ENCODE measurements at places on chromosomes 12 and 14.
A peak's percentile ranks its signal among the peaks of the same experiment; 100 is the strongest.

DNA sequence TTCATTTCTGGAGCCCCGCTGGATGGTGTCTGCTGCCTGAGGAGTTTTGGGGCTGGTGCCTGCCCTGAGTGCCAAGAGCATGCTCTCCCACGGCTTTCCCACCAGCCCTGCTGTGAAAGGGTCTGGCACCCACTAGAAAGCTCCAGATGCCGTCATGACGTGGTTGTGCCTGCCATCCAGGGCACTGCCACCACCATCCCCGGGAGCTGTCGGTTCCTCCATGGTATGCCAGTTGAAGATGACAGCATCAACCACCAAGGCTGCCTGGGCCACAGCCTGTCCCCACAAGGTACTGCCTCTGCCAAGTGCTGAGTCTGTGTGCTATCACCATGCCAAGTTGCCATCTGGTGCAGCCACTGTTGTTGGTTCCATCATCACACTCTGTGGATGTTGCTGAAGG lies 85.9 kb downstream of the TTC8 start:
- no peak for DNase-seq

DNA sequence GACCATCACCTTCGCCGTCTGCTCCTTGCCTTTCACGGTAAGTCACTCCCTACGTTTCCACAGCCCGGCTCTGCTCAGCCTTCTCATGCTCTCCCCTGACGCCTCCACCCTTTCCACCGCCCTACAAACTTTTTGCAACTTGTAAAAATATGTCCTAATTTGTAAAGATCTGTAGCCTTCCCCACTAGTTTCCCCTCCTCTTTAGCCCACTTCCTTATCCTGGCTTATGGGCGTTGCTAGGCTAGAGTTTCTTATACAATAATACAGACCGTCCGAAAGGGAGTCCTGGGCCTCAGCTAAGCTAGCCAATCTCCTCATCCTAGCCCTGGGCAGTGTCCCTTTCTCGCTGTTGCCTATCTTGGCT lies 1.2 kb downstream of the PTGER2 start:
- no peak for DNase-seq

- DNase-seq: no peak
Measured at GRCh38 chr14:92470215-92470614, 43.4 kb upstream of the RIN3 start.

GRCh38 chr12:132152953-132153352 lies 8.7 kb downstream of the NOC4L start:
- DNase-seq: no peak

GRCh38 chr12:75960086-75960910 lies 71.3 kb downstream of the PHLDA1 start:
- DNase-seq: no peak

DNA sequence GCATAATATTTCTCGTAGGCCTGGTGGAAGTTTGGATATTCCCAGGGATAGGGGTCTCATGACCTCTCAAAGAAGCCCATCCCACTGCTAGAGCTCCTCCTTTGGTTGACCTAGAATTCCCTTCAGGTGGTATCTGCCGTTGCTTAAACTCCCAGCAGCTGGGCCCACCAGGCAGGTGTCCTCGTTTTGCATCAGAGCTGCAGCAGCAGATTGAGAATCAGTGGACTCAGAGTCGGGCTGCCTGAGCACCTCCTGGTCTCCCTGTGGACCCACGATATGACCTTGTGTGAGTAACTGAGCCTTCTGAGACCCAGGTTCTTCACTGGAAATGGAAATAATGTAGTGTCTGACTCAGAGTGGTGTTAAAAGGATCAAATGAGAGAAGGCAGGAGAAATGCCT lies 132.7 kb downstream of the PAPOLA start:
- DNase-seq: no peak

DNA sequence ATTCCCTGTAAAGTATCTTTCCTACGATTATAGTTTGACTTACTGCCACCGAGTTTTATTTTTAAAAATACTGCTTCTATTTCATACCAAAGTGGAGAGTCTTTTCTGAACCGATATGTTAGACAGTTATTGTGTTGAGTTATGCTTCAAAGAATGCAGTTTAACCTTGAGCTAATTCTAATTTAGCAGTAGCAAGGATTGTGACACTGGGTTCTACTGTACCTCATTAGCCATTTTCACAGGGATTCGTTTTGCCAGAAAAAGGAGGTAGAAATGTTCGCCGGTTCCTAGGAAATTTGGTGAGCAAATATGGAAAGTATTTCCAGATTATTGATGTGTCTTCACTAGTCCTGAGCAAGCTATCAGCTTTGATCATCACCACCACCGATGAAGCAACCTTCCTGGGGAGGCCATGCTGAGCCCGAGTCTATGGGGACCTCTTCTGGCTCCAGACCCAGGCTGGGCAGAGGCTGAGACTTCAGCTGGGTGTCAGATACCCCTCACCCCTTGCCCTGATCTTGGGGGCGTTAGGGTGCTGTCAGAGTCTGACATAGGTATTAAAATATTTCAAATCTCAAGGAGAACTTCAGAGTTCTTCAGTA lies 13.6 kb downstream of the GLRX5 start:
- DNase-seq: no peak

- no peak for DNase-seq
Measured at GRCh38 chr12:105522166-105522825, 191.8 kb downstream of the C12orf75 start.

DNA sequence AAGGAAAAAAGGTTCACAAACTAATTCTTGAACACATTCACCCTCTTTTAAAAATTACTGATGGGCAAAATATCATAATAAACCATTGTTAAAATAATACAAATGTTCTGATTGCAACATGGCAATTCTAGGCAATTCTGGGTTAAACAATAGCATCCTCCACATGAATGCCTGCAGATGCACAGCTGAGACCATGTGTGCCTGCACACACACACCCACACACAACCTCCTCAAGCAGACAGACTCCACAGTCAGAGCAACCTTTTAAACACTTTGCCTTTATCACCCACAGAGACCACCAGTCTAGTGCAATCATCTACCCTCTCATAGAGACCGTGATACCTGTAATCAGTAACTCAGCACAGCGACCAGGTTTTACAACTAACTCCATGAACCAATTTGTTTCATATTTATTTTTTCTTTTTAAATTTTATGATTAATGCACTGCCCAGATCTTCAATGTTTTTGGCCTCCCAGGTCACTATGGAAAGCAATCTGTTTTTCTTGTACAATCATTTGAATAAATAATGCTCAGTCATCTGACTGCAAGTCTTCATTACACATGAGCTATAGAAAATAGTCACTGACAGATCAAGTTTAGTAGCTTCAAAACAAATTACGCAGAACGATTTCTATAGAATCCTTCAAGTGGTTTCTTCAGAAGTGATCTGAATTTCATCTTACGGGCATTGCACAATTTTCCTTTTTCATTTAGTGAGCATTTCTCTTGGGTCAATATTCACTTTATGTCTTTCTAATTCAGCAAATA lies 105.8 kb downstream of the PRKD1 start:
- no peak for DNase-seq

DNA sequence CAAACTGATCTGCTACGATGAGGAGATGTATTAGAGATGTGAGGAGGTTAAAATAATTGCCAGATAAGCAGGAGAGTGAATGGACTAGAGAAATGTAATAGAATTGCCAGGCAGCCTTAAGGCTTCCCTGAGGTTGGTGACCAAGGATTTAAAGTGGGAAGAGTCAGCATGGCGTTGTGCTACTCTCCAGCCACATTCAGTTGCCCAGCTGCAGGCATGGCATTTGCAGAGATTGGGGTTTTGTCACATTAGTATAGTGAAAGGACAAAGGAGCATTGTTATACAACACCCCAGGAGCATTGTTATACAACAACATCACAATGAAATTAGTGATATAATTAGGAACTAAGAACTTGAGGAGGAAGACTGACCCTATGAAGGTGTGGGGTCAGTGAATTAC lies 31.7 kb downstream of the MARK3 start:
- no peak for DNase-seq

GRCh38 chr12:89994911-89995310 lies 286.3 kb upstream of the ATP2B1 start:
- DNase-seq: no peak

- DNase-seq: no peak
Measured at GRCh38 chr12:46264057-46264456, 4.8 kb downstream of the SLC38A1 start.

- no peak for DNase-seq
Measured at GRCh38 chr14:68711561-68712309, 81.1 kb downstream of the ZFP36L1 start.

DNA sequence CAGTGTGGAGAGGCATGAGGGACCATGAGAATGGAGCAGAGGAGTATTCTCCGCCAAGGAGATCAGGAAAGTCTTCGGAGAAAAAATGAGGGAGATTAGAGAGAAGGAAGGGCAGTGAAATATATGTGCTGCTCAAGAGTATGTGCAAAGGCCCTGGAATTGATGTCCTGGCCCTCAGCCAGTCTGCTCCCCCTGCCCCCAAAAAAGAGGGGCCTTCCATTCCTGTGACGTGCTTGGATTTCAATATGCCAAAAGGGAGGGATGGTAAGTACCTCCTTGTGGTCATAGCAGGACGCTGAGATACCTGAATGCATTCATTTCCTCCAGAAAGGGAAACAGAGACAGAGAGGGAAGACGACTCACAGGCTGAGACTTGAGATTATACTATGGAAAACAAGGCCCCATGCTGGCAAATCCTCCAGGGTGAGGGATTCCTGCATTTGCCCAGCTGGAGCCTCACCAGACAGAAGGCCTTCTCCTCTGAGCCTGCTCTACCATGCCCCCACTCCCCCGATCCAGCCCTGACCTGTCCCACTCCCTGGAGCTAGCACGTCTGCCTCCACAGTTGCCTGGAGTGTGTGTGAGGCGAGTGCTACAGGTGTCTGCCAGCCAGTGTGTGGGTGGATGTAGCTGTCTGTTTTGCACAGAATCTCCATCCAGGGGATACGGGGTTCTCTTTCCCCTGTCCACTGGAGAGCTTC lies 3.9 kb upstream of the RARG start:
- DNase-seq: no peak

DNA sequence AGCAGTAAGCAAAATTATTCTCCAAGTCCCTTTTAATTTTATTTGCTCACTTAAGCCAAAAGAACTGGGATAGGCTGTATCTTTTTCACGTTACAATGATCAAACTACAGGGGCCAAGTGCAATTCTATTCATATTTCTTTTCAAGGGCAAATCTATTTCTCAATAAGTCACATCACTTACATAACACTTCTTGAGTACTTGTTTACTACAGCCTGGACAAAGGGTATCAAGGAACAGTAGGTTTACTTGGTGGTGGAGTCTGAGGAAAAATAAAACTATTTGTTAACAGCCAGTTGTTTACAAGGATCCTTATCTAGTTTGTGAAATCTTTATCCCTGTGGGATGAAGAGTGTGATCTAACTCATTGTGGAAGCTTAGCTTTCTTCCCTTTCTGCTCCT lies 72.1 kb downstream of the PDE3A start:
- no peak for DNase-seq

- no peak for DNase-seq
Measured at GRCh38 chr12:80441921-80442320, 2.1 kb upstream of the PTPRQ start.

GRCh38 chr12:122026706-122027333 lies 5.1 kb downstream of the BCL7A start:
- no peak for DNase-seq

- DNase-seq: no peak
Measured at GRCh38 chr14:102116361-102117180, 23.1 kb upstream of the WDR20 start.

DNA sequence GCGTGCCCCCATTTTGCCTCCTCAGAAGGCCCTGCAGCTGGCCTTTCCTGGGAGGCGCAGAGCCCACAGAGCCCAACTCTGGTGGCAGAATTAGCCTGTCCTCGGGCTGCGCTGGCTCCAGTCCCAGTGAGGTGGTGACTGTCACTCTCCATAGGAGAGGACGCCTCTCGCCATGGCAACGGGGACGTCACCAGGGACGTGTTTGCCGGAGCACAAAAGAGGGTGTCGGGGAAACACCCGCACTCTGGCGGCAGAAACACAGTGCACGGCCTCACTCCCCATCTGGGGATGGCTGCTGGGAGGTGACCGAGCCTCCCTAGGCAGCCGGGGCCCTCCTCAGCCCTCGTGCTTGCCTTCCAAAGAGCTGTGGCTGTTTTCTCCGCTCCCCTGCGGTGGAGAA lies 50.2 kb upstream of the NCOR2 start:
- DNase-seq: no peak

GRCh38 chr12:56330936-56331490 lies 2.8 kb downstream of the PAN2 start:
- DNase-seq: no peak

DNA sequence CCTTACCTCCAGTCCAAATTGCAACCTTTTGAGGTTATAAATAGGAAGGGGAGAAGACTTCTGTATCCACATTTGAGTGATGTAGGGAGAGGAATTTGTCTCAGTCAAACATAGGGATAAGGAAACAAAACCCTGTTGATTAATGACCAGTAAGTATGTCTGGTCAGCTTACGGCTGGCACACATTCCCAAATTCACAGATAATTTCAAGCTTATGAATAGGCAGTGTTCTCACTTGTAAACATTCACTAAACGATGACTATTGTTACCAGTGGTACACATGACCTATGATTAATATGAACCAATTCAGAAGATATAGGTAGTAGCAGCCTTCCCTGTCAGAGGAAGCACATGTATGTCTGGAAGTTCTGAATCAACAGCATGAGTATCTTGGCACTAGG lies 33.0 kb upstream of the SLC5A8 start:
- no peak for DNase-seq

- peak; percentile 74 for DNase-seq
Measured at GRCh38 chr12:46268583-46269428, at the start of gene SLC38A1. SLC38A1 (minus strand) TSS chr12:46269043; CDS start chr12:46239800, 29,243 bp downstream.

GRCh38 chr14:51228890-51229289 lies 11.2 kb upstream of the TMX1 start:
- DNase-seq: no peak

- no peak for DNase-seq
Measured at GRCh38 chr12:95418142-95418541, 55.8 kb upstream of the METAP2 start.

- no peak for DNase-seq
Measured at GRCh38 chr14:26163761-26164160, 434.1 kb downstream of the NOVA1 start.

DNA sequence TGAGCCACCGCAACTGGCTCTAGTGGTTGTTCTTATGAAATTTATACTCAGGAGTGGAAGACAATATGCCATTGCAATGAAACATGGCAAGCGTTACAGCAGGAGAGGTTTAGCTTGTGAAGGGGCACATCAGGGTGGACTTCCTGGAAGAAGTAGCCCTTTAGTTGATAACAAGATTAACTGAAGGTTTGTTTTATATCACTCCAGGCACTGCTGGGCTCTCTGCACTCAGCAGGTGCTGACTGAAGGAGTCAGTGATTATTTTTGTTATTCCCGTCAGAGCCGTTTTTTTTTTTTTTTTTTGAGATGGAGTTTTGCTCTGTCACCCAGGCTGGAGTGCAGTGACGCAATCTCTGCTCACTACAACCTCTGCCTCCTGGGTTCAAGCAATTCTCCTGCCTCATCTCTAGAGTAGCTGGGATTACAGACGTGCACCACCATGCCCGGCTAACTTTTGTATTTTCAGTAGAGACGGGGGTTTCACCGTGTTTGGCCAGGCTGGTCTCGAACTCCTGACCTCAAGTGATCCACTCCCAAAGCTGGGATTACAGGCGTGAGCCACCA lies 17.6 kb upstream of the GPR68 start:
- DNase-seq: no peak

All from stimulated activated CD4-positive, alpha-beta T cell treated with anti-CD3 and anti-CD28 coated beads, TNF-alpha, amount 100 ng/mL, for 1 hour (primary cell).